Stomach (tissue), 19 donors: ENCODE measurements at places on chromosomes 2 and 18. TPM values are rescaled to one million over a fixed set of nuclear protein-coding genes. Genes with fewer than 3 reads are reported as not detected.

RAB17 gene
- 38.8 TPM for polyA plus RNA-seq

XIRP2 gene
- polyA plus RNA-seq = 0.19 TPM

TNFRSF11A gene
- polyA plus RNA-seq = 0.50 TPM

MDH1B gene
- 0.63 TPM for polyA plus RNA-seq

ERMN gene
- 0.43 TPM for polyA plus RNA-seq

GPR45 gene
- not detected for polyA plus RNA-seq

- peak; percentile 77 for DNase-seq
These were observed 455 bp upstream of the TLK1 start for GRCh38 chr2:171160956-171161740.

- DNase-seq = no peak
These were observed 46.1 kb upstream of the LRP1B start for GRCh38 chr2:142176941-142177340.

DNA sequence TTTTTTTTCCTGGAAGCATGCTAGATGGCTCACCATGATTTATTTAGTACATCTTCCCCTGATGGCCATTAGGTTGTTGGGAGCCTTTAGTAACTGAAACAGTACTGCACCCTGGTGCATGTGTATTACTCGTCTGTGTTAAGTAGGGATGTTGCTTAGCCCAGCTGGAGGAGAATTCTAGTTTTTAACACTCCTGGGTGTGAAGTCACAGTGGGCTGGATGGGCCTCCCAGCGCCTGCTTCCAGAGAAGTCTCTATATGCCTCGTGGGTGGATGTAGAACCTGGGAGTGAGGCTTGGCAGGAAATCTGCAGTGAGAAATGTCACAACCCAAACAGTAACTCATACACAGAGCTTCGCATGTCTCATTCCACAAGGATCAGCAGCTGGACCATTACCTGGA is 28.9 kb upstream of the NT5DC4 start:
- DNase-seq = no peak

DNA sequence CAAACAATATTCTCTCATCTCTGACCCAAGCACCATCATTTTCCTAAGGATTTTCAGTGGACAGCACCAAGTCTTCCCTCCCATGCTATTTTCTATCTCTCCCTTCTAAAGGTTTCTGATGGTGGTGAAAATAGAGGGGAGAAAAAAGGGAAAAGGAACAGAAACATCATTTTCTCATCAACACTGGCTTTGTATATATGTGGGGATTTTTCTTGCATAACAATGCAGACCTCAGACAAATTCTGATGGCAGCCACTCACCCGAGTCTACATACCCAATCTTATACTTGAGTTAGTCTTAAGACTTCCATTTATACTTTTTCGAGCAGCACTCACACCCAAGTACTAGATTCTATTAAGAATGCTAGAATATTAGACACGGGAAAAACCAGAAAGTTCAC is 95.8 kb downstream of the TMEM163 start:
- DNase-seq = no peak

GRCh38 chr2:161416708-161417437 is 776 bp downstream of the TBR1 start:
- DNase-seq = no peak

- no peak for DNase-seq
These were observed 98.6 kb downstream of the HNRNPLL start for GRCh38 chr2:38504169-38504568.

- no peak for DNase-seq
These were observed 169.7 kb upstream of the LRP1B start for GRCh38 chr2:142300517-142300916.

- peak; percentile 72 for DNase-seq
These were observed 129.7 kb upstream of the TTC39C start for GRCh38 chr18:23884681-23885375.

DNA sequence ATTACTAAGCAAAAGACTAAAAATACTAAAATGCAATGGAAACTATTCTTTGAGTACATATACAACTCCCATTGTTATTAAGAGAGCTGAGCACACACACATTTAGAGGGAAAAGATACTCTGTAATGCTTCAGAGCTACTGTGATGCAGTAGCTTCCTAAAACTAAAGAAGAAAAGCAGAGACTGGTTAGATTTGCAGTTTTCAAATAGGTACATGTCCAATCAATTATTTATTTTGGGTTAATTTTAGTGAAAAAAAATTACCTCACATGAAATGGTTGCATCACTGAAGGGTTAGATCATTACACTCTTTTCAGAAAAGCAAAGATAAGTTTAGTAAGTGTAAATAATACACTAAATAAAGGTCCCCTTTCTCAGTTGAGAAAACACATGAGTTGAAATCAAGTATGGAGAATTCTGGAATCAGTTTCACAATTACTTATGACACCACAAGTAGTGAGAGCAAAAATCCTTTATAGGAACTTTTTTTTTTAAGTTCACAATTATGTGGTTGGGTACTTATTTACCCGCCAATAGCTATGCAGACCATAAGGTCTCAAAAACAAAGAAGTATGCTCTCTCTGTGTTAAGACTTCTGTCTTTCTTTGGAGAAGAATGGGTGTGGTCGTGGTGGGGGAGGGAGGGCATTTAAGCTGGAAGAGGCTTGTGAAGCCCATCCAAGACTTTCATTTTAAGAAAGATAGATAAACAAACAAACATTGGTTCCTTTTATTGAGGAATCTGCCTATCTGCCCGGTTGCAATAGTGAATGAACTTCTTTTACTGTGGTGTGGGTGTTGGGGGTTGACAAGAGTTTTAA is 25.3 kb upstream of the SERTAD2 start:
- no peak for DNase-seq

- no peak for DNase-seq
These were observed 257.3 kb downstream of the GLI2 start for GRCh38 chr2:120992791-120993555.

DNA sequence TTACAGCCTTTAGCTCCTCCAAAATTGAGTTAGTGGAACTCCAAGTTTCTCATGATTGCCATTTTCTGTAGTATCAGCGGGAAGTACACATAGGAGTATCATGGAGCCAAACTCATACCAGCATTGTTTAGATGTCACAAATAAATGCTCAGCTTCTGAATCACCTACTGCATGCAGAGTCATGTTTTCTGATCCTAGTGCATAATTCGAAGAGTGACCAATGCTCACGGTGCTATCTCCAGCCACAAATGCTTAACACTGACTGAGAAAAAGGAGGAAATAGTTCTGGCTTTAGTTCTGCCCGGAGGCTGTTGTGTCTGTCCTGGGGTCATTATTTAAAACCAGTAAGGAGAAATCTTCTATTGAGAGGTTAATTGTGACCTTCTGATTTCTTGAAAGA is 45.4 kb upstream of the LRATD1 start:
- no peak for DNase-seq

DNA sequence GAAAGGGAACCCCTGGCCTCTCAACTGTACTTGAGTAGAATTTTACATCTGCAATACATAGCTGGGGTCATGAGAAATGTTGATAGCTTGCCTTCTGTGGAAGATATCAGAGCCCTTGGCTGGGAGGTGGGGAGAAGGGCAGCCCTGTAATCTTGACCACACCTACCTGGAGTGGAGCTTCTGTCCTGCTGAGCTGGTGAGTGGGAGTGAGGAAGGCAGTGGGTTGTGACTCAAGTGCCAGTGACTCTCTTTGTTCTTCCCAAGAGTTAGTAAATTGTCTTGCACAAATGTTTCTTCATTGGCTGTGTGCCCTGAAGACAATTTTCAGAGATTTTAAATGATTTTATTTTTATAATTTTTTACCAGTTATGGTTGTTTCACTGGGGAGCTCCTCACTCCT is 277.3 kb downstream of the MBD5 start:
- no peak for DNase-seq

- peak; percentile 76 for DNase-seq
These were observed 153.5 kb downstream of the MYCN start for GRCh38 chr2:16093639-16094529.

DNA sequence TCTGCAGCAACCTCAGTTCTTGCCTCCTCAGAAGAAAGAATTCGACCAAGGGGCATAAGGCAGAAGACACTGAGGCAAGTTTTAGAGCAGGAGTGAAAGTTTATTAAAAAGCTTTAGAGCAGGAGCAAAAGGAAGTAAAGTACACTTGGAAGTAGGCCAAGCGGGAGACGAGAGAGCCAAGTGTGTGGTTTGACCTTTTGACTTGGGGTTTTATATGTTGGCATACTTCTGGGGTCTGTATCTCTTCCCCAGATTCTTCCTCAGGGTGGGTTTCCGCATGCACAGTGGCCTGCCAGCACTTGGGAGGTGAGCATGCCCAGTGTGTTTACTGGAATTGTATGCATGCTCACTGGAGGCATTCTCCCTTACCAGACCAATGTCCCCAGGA is 59.3 kb upstream of the ANKRD44 start:
- DNase-seq = no peak

GRCh38 chr2:23649303-23649702 is 264.3 kb downstream of the KLHL29 start:
- DNase-seq = no peak

- DNase-seq = no peak
These were observed 140.4 kb upstream of the VRK2 start for GRCh38 chr2:57906152-57906732.
